ENCODE measurements at places on chromosomes 1 and 21. TPM values are rescaled to one million over a fixed set of nuclear protein-coding genes. Genes with fewer than 3 reads are reported as not detected.

- no peak for DNase-seq
These were observed 59.9 kb upstream of the SOD1 start for GRCh38 chr21:31599563-31599962.

GRCh38 chr1:214584805-214585766 is 17.9 kb upstream of the CENPF start:
- DNase-seq: no peak

DNA sequence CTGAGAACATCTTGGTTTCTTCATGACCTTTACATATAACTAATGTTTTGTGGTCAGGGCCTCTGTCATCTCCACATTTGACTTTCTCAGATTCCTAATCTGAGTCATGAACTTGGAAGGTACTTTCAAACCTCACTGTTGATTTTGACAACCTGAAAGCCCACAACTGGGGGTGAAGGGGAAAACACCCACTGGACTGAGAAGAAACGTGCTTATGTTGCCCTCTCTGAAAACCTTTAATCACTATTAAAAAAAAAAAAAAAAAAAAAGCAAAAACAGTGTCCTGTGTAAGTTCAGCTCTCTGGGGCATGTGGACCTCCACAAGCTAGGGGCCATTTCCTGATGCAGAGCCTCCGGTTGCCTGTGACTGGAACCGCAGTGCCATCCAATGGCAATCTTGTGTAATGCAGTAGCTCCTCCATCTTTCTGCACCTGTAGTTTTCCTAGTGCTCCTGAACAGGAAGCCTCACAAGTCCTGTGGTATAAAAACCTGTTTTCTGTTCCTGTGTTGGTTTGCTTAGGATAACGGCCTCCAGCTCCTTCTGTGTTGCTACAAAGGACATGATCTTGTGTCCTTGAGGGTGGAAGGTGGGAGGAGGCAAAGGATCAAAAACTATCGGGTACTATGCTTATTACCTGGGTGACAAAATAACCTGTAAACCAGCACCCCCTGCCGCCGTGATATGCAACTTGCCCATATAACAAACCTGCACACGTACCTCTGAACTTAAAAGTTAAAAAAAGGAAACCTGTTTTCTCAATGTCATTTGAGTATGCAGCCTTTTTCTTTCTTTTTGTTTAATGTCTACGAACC is 124.5 kb downstream of the ZNF648 start:
- DNase-seq: peak; percentile 46

DNA sequence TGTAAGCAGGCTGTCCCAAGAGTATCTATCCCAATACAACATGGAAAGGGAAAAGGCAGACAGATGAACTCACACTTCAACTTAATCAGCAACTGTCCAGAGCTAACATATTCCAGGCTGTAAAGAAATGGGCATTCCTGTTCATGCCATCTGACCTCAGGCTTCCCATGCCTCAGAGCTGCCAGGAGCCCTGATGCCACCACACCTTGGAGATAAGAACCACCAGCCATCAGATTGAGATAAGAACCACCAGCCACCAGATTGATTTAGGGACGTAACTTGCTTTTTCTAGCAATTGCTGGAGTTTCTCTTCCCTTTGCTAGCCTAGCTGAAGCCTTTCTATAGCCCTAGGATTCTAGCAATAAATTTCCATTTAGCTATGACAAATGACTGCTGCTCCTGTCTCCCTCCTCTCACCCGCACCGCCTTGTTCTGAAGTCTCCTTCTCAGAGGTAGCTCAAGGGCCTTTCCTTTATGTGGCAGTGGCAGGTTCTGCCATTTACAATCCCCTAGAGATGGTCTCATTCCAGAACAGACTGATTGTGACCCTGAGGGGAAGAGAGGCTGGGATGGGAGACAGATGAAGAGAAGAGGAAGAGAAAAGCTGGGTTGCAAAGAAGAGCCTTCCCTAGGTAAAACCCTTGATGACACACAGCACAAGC is 88.0 kb upstream of the CTTNBP2NL start:
- DNase-seq: no peak

GRCh38 chr1:200021577-200022238 is 5.8 kb upstream of the NR5A2 start:
- DNase-seq: no peak

DNA sequence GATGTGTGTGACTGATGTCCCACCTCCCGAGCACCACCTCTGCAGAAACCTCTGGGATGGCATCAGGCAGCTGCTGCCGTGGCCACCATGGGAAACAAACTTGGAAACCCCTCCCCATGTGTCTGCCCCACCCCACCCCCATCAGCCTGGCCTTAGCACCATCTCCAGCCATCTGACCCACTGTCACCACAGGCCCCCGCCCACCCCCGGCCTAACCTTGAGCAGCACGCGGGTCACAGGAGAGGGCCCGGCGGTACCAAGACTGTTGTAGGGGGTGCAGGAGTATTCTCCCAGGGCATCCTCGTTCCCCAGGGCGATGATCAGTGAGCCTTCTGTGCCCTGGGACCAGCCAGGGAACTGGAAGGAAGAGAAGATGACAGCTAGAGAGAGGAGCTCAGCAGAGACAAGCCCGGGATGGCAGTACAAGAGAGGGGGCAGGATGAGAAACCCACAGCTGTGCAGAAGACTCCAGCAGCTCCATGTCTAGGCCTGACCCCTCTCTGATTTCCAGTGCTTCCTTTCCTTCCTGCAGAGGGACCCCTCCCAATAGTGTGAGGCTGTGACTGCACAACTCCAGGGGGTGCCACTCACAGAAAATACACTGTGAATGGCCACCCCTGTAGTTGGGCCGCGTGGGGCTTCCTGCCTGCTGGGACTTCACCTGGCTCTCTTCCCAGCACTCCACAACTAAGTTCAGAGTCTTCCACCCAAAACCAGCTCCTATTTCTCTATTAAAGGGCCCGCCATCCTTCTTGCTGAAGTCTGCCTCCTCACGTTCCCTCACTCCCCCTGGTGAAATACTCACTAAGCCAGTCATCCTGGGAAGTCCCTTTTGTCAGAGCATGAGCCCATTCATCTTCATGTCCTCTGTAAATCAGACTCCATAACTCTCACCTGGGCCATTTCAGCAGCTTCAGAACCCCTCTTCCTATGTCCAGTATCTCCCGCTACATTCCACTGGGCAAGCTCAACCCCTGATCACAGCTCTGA is 7.3 kb upstream of the TAGLN2 start:
- DNase-seq: no peak

DNA sequence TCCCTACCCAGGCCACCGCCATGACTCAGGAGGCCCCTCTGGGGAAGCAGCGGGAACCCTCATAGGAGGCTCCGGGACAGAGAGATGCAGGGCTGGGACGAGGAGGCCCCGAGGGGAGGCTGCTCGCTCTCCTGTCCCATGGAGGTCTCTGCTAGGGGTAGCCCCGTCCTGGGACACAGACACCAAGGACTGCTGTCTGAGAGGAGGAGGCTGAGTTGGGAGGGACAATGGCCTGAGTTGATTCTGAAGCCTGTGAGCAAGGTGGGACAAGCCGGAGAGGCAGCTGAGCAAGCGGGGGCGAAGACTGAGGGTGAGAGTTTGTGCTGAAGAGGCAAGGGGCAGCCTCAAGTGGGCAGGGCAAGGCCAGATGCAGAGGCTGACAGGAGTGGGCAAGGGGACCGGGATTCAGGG is 17.4 kb downstream of the SLC27A3 start:
- DNase-seq: no peak

DNA sequence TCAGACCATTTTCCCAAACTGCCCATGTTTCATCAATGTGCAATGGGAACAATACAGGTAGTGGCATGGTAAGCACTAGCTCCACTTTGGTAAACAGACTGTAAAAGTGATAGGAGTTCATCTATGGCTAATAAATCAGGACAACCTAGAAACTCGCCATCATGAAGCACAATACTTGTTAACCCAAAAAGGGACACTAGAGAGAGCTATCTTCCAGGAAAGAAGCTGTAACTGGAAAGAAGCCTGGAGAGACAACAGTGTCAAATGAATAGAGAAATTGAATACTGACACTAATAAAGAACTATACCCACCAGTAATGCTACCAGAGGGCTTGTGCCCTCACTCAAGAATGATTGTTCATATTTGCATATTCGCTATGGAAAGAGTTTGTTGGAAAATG is 164.7 kb upstream of the RGS18 start:
- no peak for DNase-seq

DNA sequence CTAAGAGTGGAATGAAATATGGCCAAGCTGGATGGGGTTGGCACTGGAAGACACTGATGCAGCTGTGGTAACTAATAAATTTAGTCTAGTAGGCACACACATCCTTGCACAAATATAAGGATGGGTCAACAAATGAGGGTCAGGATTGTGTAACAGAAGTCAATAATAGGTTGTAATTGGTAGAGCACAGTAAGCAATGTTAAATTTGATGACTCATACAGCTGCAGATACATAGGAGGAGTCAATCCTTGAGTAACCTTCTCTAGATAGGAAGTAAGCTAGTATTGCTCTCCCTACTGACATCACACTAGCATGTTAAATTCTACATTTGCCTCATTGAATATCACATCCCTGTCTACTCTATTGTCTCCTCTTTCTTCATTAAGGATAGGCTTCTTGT is 332.1 kb downstream of the PTPRC start:
- no peak for DNase-seq

- no peak for DNase-seq
These were observed 5.0 kb upstream of the RWDD3 start for GRCh38 chr1:95229037-95229436.

DNA sequence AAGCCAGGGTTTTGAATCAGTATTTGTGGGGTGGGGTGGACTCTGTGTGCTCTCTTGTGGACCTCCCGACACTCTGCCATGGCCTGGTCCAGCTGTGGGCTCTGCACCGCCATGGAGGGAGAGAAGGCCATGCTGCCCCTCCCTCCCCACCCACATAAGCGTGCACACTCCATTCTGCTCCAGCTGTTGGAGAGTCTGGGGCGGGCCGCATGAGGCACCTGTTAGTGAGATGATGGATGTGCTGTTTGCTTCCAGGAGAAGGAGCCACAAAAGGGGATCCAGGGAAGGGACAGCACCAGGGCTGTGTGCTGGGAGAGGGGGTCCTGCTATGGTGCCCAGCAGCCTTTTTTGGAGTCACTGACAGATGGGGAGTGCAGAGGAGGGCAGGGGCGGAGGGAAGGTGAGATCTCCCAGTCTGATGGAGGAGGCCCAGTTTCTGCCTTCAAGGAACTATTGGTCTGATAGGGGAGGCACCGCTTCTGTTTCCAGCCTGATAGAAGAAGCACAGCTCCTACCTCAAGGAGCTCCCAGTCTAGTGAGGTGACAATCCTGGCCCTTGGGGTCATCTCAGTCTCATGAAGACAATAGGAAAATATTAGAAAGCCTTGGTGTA is 101.5 kb downstream of the ACTL8 start:
- no peak for DNase-seq

GRCh38 chr1:116768416-116769103 is 14.3 kb downstream of the CD2 start:
- DNase-seq: no peak

- DNase-seq: no peak
These were observed 170.0 kb upstream of the IVNS1ABP start for GRCh38 chr1:185487026-185487425.

- no peak for DNase-seq
These were observed 8.5 kb downstream of the TTC39A start for GRCh38 chr1:51321924-51322280.

GRCh38 chr1:90176530-90176929 is 181.6 kb downstream of the ZNF326 start:
- DNase-seq: no peak

DNA sequence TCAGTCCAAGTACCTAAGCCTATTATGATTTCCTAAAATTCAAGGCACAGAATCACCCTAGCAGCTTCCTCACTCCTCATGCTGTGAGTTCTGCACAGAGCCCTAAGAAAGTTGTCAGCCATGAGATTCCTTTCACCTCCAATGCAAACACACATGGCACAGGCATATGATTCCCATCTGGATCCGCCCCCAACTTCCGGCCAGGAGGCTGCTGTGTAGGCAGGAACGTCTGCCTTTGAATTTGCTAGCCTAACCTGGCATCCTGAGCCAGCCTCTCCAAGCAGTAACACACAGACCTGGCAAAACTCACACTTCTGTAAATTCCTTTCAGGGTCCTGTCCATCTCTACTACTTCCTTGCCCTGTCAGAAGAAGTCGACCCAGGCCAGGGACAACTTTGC is 521.1 kb upstream of the BEND5 start:
- no peak for DNase-seq

DNA sequence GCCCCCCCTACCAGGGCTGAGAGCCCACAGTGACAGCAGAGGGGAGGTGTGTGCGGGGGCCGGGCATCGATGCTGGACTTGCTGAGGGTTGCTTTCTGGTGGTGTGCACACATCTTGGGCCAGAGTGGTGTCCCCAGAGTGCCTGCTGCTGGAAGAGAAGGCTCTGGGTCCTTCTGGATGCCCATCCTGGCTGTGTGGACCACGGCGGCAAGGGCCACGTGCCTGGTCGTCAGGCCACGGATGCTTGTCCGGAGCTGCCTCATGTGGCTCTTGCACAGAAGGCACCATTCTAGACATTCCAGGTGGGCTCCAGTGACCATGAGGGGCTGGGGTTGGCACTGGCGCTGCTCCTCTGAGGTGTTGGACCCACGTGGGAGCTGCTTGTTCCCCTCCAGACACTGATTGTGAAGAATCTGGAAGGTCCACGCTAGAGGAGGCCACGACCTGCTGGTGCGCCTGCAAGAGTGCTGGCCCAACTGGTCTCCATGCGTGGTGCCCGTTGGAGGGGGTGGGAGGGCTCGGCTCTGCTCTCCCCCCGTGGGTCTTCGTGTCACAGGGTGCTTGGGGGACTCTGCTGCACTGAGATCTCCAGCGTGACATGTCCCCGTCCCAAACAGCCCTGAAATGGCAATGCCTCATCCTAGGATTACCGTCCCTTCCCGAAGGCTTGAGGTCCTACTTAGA is 25.8 kb downstream of the SKI start:
- no peak for DNase-seq

DNA sequence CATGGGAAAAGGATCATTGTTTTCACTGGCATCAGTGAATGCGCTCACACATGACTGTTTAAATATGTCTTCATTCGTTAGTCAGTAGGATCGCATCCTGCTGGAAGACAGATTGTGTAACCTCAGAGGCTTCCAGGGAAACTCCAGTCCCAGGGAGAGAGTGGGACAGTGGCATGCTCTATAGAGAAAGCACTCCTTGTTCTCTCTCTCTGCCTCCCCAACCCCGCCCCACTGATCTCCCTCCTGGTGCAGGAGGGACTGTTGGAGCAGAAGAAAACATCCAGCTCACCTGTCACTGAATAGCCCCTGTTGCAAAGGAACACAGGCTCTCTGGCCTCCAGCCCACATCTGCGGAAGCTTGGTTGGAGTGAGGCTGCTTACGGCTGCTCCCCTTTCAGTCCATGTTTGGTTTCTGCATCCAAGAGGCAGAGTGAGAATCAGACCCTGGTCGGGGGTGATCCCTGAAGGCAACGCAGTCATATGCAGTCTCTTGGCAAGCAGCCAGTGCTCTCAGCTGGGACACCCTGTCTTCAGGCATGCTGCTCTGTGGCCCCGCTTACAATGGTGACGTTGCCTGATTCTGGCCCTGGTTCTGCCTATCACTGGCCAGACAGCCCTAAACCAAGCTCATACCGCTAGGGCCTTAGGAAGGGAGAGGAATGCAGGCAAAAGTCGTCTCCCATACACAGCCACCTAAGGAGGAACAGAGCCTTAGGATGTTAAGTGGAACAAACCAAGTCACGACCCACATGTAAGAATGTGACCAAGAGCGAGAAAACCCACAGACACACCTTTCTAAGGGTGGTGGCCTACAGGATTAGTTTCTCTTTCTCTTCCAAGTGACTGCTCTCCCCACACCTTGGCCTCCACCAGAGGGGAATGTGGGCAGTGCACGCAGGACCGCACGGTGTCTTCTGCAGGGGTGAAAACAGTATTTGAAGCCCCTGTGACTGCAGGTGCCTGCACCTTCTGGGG is 39.7 kb downstream of the BACE2 start:
- DNase-seq: peak; percentile 83

Gene DIO1
- 36.5 TPM for total RNA-seq

Gene E2F2
- total RNA-seq: 0.08 TPM

Gene DNASE2B
- total RNA-seq: not detected

Gene FMOD
- 2.7 TPM for total RNA-seq

Gene PYHIN1
- 0.61 TPM for total RNA-seq
